PC-9 (cell line): ENCODE measurements at places on chromosomes 1 and 21. TPM values are rescaled to one million over a fixed set of nuclear protein-coding genes. Genes with fewer than 3 reads are reported as not detected.

FBXO44 gene
- 31.9 and 32.4 TPM in 2 replicates for total RNA-seq

GRCh38 chr1:167791281-167792187, 69.8 kb downstream of the MPZL1 start:
- no peak for DNase-seq

DNA sequence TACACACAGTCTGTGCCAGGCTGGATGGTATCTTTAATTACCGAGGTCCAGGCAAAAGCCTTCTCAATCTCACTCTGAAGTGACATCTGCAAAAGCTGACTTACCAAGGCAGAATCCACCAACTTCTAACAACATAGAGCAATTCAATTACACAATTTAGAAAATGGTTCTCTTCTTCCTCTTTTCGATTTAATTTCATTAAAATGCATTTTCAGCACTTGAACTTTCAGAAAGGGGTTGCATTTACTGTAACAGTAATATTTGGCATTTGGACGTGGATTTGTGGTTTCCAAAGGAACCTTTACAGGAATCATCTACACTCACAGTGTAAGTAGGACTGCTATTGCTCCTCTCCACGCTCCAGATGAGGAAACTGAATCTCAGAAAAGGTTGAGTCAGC, 53.3 kb downstream of the ERO1B start:
- DNase-seq, result no peak

DNA sequence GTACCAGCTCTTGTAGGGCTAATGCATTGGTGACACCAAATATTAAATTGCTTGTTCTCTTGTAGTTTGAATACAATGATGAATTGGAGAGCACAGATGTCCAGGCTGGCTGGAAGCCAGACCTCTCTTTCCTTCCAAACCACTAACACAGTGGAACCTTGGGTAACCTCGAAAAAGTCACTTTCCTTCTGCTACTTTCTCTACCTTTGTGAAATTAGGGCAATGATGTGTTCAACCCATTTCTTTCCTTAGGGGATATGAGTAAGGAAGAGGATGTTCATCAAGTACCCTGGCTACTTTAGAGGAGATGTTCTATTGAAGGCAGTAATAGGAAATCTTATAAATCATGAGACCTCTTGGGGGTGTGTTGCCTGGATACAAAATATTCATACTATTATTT, 55.7 kb downstream of the XCL2 start:
- no peak for DNase-seq

GRCh38 chr1:36513676-36514473, 31.2 kb upstream of the CSF3R start:
- no peak for DNase-seq

DNA sequence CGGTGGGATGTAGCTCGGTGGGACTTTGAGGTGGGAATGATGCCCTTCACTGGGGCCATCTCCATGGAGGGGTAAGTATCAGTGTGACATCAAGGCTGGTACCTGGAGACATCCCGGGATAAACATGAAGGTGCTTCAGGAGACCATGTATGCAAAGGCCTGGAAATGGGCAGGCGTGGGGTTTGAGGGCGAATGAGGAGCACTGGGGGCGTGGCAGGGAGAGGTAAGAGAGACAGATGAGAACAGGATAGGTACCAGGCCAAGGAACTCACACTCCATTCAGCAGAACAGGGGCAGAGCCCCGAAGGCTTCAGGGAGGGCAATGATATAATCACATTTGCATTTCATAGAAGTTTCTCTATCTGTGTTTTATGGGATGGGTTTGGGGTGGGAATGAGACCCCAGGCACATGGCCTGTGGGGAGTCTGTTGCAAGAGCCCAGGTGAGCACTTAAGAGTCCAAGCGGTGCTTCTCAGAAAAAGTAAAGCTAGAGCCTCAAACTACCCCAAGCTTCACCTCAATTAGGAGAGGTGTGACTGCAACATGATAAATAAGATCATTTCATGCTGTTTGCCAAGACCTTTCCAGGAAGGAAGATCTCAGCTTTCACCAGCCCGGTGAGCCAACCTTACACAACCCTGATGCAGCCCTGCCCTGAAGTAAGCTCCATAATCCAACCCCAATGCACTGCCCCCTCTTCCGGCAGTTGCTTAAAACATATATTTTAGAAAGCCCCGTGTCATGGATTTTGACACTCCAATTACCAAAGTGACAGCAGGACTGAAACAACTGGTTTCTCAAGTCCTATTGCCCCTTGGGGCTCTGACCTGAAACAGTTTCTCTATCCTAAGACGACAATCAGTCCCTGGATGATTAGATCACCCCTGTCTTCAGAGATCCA, 7.4 kb downstream of the S100A9 start:
- DNase-seq, result peak; percentile 99

DNA sequence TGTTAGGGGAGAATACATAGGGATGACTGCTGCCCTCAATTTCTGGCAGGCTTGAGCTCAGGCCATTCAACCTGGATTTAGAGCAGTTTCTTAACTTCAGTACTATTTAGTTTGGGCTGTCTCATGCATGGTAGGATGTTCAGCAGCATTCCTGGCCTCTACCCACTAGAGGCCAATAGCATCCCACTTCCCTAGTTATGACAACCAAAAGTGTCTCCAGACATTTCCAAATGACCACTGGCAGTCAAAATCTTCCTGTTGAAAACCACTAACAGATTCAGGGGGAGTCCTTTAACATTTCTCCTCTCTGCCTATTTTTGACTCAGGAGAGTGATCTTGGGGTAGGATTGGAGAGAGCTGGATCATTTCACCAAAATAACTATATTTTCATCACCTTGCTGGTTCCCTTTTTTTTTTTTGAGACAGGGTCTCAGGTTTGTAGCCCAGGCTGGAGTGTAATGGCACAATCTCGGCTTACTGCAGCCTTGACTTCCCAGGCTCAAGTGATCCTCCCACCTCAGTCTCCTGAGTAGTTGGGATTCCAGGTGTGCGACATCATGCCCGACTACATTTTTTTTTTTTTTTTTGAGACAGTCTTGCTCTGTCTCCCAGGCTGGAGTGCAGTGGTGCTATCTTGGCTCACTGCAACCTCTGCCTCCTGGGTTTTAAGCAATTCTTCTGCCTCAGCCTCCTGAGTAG, 8.7 kb downstream of the GNAT2 start:
- DNase-seq, result peak; percentile 62
